ENCODE measurements at places on chromosomes 6 and 20. TPM values are rescaled to one million over a fixed set of nuclear protein-coding genes. Genes with fewer than 3 reads are reported as not detected.

ADGRF5 gene
- 3.4 TPM for total RNA-seq

REM1 gene
- total RNA-seq = 3.4 TPM

CAGE1 gene
- not detected for total RNA-seq

RNF182 gene
- total RNA-seq = not detected

CRYBG1 gene
- total RNA-seq = 2.3 TPM

COL19A1 gene
- not detected for total RNA-seq

RBBP9 gene
- total RNA-seq = 11.8 TPM

FAM217A gene
- not detected for total RNA-seq

TGM3 gene
- total RNA-seq = not detected
